ENCODE measurements at places on chromosomes 6 and 20.

GRCh38 chr6:109531446-109531845, 48.4 kb upstream of the ZBTB24 start:
- no peak for DNase-seq

- DNase-seq: no peak
Observed at GRCh38 chr6:43219119-43219518, 10.2 kb downstream of the DNPH1 start.

DNA sequence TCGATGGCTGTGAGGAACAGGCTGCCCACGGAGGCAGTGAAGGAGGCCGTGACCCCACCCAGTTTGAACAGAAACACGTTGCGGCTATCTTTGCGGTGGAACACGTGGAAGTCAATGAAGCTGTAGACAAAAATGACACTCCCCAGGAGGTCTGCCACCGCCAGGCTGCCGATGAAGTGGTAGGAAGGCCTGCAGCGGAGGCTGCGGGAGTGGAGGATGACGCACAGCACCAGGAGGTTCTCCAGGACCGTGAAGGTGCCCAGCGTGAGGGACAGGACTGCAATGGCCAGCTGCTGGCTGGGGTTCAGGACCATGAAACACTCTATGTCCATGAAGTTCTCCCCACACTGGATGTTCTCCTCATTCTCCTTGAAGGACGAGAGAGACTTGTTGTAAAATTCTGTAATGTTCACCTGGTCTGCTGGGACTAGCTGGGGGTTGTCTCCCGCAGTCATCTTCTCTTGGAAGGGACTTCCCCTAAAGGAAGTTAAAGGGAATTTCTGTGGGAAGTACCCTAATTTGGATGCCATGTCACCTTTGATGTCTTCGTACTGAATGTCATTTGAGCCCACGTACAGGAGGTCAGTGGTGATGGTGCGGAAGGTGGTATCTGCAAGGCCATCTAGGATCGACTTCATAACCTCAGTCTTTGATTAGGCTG, 21.4 kb downstream of the CNR1 start:
- no peak for DNase-seq

DNA sequence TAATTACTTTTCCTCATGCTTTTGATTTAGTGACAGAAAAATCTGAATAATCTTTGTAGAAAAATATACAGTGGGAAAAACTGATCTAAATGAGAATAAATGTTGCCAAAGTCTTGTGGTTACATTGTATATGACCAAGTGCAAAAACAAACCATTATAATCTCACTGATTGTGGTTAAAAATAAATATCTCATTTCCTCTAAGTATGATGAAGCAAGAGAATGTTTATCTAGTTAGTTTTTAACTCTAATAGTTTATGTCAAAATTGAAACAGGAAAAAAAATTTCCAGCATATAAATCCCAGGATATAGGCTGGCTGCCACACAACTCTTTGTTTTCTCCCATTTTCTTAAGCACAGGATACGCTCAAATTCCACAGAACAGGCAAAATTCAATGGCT, 392.7 kb upstream of the ID4 start:
- no peak for DNase-seq

GRCh38 chr6:42166444-42167141, 6.6 kb upstream of the GUCA1A start:
- peak; percentile 81 for DNase-seq

DNA sequence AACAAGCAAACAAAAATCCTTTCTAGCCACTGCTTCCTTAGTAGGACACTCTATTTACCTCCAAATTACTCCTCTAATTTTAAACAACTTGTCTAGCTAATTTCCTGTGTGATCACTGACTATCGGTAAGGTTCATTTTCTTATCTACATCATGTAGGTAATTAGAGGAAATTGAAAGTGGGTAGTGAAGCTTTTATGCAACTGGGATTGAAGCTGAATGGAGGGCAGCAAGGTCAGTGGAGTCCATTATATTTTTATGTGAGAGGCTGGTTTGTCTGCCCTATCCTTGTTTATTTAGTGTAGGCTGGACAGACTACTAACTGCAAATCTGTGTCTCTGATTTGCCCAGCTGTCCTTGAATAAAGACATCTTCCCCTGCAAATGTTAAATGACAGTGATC, 88.5 kb upstream of the SIM1 start:
- peak; percentile 97 for DNase-seq

GRCh38 chr6:138728662-138729061, 44.9 kb upstream of the CCDC28A start:
- no peak for DNase-seq

DNA sequence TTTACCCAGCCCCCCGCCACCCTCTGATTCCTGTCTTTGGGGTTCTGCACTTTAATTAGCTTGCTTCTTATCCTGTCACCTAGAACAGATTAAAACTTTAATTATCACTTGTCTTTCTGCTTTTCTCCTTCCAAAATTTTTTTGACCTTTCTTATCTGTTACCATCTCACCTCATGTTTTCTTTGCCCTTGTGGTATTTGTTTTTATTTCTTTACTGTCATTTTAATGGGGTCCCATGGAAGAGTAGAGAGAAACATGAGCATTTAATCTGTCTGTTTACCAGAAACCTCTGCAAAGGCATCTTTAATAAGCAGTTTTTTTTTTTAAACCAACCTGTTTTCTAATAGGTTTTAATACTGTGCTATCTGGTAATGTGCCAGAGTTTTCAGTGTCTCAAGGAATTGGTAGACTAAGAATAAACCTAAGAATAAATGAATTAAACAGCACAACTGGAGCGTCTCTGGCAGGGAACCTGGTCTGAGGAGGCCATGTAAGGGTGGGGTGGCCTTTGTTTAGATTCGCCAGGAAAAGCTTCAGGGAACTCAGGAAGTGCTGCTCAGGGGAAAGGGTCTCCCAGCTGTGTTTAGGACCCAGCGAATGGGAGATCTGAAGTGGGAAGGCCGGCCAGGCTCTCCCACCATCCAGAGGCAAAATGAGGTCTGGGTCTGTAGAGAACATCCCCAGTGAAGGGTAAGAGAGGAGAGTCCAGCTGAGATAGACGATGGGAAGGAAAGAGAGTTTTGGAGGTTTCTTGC, 69.8 kb downstream of the ARID1B start:
- DNase-seq: no peak
